ENCODE measurements at places on chromosomes 2 and 18.
A peak's percentile ranks its signal among the peaks of the same experiment; 100 is the strongest.

- no peak for DNase-seq
Measured at GRCh38 chr2:151907286-151908203, 79.3 kb upstream of the ARL5A start.

- no peak for DNase-seq
Measured at GRCh38 chr18:70194227-70194890, 11.1 kb downstream of the RTTN start.

DNA sequence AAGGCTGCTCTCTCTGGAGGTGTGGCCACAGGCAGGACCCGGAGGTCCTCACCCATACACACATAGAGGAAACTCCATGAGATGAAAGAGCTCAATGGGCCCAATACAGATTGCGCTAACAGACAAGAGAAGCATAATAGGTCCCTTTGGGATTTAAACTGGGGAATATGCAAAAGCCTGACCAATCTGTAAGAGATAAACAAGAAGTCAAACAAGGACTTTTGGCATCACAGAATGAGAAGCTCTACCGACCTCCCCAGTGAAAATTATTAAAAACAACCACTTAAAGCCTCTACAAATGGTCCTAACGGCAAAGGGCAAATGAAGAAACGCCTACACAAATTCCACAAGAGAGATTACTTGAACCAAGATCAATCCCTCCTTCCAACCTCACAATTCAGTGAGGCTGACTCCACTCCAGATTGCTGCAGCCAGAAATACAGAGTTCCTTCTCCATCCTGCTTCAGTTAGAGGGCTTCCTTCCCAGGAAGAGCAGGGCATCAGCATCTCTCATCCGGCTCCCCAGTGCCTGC is 10.8 kb downstream of the IWS1 start:
- no peak for DNase-seq

- DNase-seq, result no peak
Measured at GRCh38 chr2:76310894-76311633, 600.3 kb upstream of the GCFC2 start.

- DNase-seq, result no peak
Measured at GRCh38 chr2:205053827-205054410, 508.6 kb downstream of the PARD3B start.

DNA sequence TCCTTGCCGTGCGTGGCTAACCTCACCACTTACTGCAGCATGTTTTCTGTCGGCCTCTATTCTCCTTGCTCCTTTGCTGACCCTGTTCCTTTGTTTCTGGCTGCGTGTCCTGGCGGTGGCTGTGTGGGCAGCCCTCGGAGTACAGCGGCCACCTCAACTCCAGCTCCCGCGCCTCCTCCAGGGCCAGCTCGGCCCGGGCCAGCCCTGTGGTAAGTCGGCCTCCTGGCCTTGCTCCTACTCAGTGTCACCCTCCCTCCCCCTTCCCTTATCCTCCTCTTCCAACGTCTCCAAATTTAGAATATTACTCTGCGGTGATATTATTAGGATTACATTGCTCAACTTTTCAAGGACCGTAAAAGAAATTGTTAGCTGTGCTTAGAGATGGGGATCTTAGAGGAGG is 59.5 kb upstream of the RBM44 start:
- no peak for DNase-seq

GRCh38 chr18:63159590-63159989 is 160.0 kb downstream of the BCL2 start:
- DNase-seq, result no peak

DNA sequence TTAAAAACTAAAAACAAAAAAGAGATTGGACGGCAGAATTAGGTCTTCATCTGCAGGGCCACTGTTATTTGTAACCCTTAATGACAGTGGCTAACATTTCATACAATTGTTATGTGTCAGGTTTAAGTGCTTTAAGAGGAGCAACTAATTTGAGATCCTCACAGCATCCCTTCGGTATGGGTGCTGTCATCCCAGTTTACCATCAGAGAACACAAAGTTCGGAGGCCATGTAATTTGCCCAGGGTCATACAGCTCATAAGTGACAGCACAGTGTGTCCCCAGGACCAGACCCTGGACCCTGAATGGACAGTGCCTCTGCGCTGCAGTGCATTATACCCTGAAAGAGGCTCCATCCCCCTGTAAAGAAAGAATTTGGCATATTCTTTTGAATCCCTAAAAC is 114.7 kb downstream of the FEZ2 start:
- DNase-seq, result no peak

DNA sequence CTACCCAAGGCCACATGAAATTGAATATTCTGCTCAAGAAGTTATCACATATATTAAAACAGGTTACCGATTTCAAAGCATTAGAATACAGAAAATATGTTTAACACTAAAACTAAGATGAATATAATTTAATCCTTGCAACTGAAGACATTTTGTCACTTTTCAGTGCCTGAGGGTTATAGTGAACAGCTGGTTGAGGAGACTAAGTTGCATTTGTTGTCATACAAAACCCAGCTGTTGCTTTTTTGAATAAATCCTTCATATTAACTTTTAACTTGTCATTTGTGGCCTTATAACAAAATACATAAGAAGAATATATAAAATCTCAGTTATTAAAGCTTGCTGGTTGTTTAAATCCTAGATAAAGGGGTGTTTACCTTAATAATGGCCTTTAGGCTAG is 37.5 kb downstream of the RBKS start:
- DNase-seq, result no peak

GRCh38 chr2:69369802-69370201 is 17.2 kb downstream of the GFPT1 start:
- no peak for DNase-seq

DNA sequence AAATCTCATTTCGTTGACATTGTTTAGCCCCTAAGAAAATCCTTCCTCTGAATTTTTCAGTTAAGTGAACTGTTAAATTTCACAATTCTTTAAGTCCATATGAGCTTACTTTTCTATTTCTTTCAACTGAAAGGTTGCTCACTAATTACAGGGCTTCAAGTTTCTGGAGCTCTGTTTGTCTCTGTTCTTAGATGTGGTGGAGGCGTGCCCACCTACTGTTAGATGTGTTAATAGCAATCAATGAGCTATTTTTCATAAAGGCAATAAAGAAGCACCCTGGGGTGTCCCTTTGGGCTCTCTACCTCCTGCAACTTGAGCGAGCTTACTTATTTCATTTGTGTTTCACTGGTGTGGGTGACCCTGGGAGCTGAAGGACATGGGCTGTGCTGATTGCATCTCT is 25.0 kb downstream of the CREG2 start:
- DNase-seq, result no peak

GRCh38 chr2:173126819-173127218 is 51.2 kb downstream of the MAP3K20 start:
- no peak for DNase-seq

DNA sequence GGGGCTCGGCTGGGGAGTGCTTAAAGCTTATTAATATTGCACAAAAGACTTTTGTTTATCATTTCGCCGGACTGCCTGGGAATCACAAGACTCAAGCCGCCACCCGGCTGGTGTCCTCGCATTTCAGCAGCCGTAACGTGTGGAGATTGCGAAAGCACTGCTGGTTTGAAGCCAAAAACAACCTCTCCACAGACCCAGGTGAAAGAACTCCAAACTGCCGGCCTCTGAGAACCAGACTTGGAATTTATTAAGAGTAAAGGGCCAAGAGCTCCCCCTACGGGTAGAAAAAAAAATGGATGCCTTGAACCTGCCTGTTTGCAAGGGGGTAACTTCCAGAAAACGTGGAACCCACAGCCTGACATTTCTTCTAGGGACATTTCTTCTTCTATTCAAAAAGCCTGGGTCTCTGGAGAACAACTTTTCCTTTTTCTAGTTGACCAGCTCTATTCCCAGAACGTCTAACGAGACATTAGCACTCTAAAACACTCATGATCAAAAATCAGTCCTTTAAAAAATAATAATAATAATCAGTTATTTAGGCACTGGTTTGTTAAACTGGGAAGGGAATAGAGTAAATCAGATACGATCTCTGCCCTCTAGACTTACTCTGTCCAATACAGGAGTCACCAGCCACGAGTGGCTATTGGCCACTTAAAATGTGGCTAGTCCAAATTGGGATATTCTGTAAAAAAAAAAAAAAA is 216.3 kb downstream of the C1D start:
- DNase-seq, result peak; percentile 63

- peak; percentile 9 for DNase-seq
Measured at GRCh38 chr2:44324971-44325426, 36.3 kb downstream of the PREPL start.

DNA sequence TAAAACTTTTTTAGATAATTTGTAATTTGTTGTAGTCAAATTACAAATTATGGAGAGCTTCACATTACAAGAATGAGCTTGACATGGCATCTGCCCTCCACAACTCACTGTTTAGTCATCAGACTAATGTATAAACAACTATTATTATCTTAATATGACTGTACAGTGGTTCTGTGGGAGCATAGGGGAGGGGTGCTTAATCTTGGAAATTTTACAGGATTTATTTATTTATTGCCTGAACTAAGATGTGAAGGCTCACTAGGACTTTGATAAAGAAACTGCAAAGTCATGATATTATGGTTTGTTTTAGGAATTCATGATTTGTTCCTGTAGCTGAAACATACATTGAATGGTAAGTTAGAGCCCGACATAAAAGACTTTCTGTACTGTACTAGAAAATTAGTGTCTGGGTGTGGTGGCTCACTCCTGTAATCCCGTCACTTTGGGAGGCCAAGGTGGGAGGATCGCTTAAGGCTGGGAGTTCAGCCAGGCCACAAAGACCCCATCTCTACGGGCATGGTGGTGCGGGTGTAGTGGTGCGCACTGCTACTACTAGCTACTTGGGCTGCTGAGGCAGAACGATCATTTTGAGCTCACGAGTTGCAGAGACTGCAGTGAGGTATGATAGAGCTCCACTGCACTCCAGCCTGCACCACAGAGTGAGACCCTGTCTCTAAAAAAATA is 2.1 kb downstream of the MARCHF7 start:
- DNase-seq, result no peak

DNA sequence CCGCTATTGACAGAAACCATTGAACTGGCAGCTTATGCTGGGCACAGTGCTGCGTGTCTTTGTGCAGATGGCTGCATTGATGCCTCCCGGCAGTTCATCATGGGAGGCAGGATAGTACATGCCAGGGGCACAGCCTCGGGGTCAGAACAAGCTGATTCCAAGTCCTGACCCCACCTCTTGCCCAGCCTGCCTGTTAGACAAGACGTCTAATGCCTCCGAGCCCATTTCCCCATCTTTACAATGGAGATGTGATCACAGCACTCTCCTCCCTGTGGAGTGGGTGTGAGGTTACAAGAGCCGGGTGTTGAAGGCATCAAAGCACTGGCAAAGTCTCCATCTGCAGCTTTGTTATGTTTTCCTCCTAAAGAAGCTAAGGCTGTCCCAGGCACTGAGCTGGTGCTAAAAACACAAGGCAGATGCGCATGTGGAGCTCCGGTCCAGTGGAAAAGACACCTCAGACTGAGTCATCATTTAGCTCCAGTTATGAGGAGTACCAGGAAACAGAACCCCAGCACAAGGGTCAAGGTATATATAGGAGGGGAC is 125.7 kb upstream of the EPAS1 start:
- peak; percentile 66 for DNase-seq

- DNase-seq, result no peak
Measured at GRCh38 chr2:16152928-16153753, 212.8 kb downstream of the MYCN start.

DNA sequence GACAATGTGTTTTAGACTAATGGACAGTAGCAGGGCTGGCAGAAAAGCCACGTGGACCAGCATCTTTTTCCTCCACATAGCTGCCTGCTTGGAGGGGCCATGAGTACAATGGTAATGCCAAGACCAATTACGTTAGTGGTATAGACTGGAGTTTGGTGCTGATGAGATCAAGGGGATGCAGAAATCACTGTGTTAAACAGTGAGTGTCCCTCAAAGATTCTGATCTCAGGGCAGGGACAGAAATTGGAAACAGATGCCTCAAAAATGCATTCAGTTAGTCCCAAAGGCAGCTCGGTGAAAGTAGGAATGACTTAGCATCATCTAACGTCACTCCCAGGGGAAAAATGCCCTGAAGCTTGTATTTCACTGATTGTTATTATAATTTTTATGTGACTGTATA is 72.4 kb downstream of the SLC16A14 start:
- DNase-seq, result no peak

DNA sequence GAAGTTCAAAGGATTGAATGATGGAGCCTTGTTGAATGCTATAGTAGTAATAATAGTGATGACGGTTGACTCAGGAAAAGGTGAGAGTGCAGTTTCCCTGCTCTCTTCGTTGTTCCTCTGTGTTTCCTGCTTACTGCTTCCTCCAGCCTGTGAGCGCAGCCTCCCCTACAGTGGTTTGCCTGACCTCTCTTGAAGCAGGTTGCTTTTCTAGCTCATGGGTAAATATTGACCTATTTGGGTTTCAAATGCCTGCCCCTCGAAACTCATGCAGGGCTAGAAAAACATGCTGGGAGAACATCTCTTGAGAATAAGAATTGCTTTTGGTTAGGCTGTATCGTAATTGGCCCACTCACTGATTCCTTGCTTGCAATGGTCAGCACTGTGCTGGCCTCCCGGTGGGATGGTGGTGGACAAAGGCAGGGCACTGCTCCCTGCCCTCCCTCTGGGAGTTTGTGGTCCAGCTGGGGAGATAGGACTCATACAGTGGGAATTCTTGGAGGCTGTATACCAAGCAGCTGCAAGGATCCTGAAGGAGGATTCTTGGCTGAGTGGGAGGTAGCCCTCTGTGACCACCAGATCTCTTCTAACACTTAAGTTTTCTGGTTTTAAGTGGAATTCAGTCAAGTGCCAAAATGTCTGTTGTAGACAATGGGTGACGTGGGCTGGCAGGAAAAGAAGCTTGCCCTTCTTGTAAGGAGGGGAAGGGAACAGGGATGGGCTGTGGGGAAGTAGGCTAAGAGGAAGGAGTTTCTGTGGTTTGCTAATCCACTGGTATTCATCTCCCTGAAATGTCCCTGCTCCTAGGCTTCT is 5.4 kb upstream of the RNF181 start:
- DNase-seq, result peak; percentile 87

DNA sequence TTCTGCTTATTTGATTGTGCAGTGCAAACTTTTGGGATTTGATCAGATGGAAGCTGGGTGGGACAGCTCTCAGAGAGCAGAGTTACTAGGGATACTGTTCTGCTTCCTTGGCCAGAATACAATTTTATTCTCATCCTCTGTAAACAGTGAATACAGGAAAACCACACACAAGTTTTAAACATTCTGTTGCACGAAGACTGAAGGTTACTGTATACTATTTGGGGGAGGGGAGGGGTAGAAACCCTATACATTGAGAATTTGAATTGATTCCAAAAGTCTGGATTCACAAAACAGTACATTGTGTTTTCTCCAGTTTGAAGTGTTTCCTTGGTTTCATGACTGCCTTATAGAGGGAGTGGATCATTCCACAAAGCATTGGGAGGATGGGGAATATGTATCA is 149.9 kb downstream of the SETBP1 start:
- no peak for DNase-seq

- DNase-seq, result no peak
Measured at GRCh38 chr2:6068429-6068828, 376.2 kb downstream of the SOX11 start.

- DNase-seq, result no peak
Measured at GRCh38 chr2:151262629-151263028, 966 bp upstream of the RBM43 start.

- no peak for DNase-seq
Measured at GRCh38 chr2:239967553-239968036, 57.5 kb downstream of the NDUFA10 start.

GRCh38 chr2:174439950-174440349 is 44.4 kb downstream of the SCRN3 start:
- no peak for DNase-seq

Data from HS-5 (cell line).